Stimulated activated CD8-positive, alpha-beta memory T cell treated with anti-CD3 and anti-CD28 coated beads, Interleukin-7, amount 100 ng/mL, for 1 hour (primary cell): ENCODE measurements at places on chromosomes 4 and X.

DNA sequence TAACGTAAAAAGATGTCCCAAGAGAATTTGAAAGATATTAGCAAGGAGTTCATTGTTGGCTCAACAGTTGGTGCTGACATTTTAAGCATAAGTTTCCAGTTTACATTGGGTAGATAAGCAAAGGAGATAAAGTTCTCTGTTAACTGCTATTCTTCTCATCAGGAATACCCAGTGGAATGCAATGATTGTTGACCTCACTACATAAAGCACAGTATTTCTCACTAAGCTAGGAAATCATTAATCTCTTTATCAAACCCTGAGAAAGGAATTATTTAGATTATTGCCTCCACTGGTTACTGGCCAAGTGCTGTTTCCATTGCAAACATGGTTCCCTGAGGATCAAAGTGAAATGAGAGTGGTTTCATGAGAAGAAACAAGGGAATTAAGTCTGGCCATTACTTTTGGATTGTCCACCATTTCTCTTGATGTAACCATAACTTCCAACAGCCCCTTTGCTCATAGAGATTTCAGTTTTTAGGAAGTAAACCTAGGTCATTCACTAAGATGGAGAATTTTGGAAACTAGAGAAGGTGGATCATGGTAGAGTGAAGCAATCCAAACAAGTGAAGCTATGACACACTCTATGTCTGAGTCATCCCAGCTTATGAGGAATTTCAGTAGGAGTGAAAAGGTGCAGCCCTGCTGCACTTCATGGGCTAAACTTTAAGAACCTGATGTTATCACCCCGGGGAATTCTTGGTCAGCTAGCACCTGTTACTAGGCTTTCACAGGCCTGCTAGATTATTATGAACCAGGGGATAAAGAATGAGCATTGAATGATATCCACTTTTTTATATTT, 163.4 kb downstream of the AREG start:
- DNase-seq: no peak

DNA sequence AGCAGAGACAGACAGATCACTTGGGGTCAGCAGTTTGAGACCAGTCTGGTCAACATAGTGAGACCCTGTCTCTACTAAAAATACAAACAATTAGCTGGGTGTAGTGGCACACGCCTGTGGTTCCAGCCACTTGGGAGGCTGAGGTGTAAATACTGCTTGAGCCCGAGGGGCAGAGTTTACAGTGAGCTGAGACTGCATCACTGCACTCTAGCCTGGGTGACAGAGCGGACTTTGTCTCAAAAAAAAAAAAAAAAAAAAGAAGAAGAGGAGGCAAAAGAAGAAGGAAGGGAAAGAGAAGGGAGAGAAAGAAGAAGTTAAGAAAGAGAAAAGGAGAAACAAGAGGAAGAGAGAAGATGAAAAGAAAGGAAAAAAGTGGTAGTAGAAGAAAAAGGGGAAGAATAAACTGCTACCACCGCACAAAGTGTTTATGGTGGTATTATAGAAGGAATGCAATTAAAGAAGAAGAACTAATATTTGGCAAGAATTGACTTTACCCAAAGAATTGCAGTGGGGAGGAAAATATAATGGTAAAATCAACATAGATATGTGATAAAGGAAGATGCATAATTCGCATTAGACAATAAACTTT, 19.6 kb upstream of the NSUN7 start:
- no peak for DNase-seq

DNA sequence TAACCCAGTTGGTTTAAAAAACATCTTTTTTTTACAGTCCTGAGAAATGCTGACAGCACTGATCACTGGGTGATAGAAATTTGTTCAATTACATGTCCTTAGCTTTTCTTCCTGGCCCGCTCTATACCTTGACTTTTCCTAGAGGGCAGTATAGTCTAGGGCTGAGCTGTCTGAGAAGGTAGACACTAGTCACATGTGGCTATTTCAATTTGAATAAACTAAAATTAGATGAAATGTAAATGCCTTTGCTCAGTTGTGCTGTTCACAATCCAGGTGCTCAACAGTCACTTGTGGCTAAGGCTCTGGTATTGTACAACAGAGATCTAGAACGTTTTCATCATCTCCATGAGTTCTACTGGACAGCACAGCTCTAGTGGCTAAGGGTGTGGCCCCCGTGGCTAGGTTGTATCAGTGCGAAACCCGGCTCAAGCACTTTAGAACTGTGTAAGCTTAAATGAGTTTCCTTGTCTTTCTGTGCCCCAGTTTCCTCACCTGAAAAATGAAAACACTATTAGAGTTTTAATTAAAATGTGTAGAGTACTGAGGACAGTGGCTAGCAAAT, 111.6 kb upstream of the WDR17 start:
- DNase-seq: no peak

DNA sequence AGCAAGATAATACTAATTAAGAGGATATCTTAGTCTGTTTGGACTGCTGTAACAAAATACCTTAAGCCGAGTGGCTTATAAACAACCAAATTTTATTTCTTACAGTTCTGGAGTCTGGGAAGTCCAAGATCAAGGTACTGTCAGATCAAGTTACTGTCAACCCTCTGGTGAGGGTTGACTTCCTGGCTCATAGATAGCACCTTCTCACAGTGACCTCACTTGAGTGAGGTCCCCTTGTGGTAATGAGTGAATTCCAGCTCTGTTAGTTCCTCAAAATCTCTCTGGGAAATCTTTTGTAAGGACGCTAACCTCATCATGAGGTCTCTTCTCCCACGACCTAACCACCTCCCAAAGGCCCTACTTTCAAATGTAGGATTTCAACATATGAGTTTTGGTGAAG, 36.9 kb upstream of the ADGRA3 start:
- no peak for DNase-seq

GRCh38 chr4:155761916-155762315, 3.1 kb downstream of the GUCY1B1 start:
- no peak for DNase-seq

DNA sequence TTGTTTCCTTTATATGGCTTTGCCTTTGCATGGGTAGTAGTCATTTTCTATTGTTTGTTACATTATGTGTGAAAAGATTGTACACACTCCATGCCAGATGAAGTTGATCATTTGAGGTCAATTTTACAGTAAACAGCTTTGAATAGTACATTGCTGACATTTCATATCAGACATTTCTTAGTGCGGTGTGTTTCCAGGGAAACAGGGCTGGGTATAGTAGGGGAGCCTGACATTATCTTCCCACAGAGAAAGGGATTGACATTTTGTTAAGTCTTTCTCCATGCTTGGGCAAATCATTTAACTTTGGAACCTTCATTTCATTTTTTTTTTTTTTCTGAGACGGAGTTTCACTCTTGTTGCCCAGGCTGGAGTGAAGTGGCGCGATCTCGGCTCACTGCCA, 5.0 kb downstream of the FUNDC2 start:
- DNase-seq: no peak

GRCh38 chrX:84469226-84469625, 33.0 kb downstream of the HDX start:
- no peak for DNase-seq

GRCh38 chrX:70476934-70477733, 32.5 kb downstream of the DLG3 start:
- DNase-seq: no peak

GRCh38 chrX:154355094-154355775, 19.2 kb downstream of the FLNA start:
- DNase-seq: no peak

DNA sequence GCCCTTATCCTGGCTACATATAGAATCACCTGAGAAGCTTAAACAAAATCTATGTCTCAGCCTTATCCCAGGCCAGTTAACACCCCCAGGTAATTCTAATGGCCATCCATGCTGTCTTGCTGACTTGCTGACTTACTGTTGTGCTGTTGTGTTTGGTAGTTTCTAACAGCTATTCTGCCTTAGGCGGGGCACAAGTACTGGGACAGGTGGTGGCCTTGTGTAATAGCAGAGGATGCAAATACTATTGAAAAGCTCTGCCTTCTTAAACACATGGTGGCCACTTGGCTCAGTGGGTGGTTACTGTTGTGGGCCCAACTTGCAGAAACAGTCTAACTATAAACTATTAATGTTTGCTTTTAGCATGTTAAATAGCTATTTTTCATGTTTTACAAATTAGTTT, 56.2 kb downstream of the CDS1 start:
- DNase-seq: no peak

DNA sequence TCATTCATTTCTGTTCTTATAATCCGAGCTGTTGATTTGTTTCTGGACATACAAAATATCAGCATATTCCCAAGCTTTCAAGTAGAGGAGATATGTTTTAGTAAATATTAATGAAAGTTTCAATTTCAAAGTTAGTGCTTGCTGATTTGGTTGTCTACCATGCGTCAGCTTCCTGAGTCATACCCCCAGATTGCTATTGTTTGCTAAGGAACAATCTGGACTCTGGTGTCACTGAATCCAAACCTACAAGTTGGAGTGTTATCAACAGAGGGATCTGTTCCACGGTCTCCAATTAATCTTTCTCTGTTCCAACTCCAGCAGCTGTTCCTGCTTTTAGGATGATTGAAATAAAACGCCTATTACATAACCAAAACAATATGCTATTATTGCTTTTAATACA, 96.1 kb upstream of the FAM9A start:
- DNase-seq: no peak

- DNase-seq: no peak
Measured at GRCh38 chrX:13752646-13753045, 18.1 kb downstream of the OFD1 start.

- no peak for DNase-seq
Measured at GRCh38 chr4:13521047-13521446, 23.3 kb downstream of the NKX3-2 start.

DNA sequence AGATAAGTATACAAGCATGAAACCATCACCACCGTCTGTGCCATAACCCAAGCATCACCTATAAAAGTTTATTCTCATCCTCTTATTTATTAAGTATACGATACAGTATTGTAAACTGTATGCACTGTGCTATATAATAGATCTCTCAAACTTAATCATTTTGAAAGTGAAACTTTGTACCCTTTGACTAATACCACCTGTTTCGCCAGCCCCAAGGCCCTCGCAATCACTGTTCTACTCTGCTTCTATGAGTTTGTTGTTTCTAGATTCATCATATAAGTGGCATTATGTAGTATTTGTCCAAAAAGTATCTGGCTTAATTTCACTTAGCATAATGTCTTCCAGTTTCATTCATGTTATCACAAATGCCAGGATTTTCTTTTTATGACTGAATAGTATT, 72.1 kb upstream of the DOCK11 start:
- DNase-seq: no peak

GRCh38 chr4:175054980-175055379, 136.8 kb downstream of the ADAM29 start:
- DNase-seq: no peak

DNA sequence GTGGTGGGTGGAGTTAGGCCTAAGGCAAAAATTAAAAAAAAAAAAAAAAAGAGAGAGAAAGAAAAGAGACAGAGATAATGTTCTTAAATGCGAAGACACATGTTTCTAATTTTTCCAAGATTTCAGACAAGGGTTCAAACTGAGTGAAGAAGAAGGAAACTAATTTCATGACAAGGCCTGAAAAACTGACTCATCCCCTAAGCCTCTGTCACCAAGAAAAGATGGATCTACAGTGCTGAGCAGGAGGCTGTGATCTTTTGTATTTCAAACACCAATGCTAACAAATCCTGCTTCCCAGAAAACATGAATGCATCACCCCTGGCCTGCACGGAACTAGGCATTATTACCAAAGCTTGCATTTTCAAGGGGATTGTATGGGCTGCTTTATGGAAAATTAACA, 75.3 kb downstream of the PPARGC1A start:
- DNase-seq: no peak

DNA sequence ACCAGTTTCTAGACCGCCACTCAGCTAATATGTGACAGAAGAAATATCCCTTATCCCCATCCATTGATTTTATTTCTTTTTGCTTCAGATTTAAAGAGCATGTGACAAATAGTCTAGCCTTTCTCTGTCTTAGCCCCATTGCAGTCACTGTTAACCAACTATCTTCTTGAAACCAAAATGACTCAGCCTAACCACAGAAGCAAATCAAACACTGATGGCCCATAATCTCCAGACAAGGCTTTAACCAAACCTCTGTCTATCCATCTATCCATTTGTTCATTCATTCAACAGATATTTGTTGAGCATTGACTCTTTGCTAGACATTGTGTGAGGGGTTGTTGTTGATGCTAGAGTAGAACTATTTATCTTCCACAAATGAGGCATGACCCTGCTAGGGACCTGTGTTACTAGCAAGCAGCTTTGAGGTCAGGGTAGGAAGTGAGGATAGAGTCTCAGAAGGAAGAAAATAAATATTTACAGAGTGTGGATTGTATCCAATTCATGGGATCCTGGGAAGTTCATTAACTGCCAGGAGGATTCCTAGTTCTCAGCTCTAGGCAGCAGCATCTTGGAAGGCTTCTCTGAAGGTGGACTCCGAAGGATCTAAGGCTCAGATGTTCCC, 22.5 kb downstream of the HNRNPH2 start:
- DNase-seq: no peak

- no peak for DNase-seq
Measured at GRCh38 chrX:37599729-37600128, 28.3 kb downstream of the LANCL3 start.

- no peak for DNase-seq
Measured at GRCh38 chr4:142413485-142413884, 432.6 kb downstream of the INPP4B start.

- no peak for DNase-seq
Measured at GRCh38 chr4:148980782-148981480, 538.7 kb upstream of the NR3C2 start.

GRCh38 chrX:323721-324628, 5.4 kb upstream of the GTPBP6 start:
- DNase-seq: no peak

GRCh38 chr4:111639876-111640275, 505.4 kb upstream of the FAM241A start:
- no peak for DNase-seq

DNA sequence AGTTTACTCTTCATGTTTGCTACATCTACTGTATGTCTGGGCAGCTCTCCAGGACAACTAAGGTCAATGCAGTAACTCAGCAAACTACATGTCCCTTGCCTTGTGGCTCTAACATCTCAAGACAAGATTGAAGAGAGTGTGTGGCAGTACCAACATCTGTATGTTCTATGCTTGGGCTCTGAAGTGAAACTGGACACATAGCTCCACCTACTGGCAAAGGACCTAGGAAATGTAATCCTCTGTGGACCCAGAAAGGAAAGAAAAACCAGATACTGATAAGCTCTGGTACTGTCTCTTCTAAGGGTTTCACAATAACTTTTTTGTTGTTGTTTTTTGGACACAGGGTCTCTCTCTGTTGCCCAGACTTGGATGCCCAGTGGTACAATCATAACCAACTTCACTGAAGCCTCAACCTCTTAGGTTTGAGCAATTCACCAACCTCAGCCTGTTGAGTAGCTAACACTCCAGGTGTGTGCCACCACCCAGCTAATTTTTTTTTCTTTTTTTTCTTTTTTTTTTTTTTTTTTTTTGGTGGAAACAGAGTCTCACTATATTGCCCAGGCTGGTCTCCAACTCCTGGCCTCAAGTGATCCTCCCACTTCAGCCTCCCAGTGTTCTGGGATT, 64.1 kb downstream of the QDPR start:
- DNase-seq: peak; percentile 0

GRCh38 chrX:35380808-35381700, 417.1 kb upstream of the MAGEB16 start:
- DNase-seq: no peak
